ENCODE measurements at places on chromosomes 11 and 22. TPM values are rescaled to one million over a fixed set of nuclear protein-coding genes. Genes with fewer than 3 reads are reported as not detected.

The CAPN5 gene
- total RNA-seq: 6.4 TPM

GRCh38 chr22:25953276-25953675 lies 211.3 kb downstream of the MYO18B start:
- H3K27ac ChIP-seq: no peak overlapping the region
- no peak overlapping the region for H3K4me3 ChIP-seq
- H3K27me3 ChIP-seq: peaks cover 10% of the 10 kb centered on the region
- H3K36me3 ChIP-seq: no peaks in the 10 kb centered on the region

GRCh38 chr22:50503475-50504145 lies 3.9 kb downstream of the LMF2 start:
- H3K4me1 ChIP-seq: peaks cover 28% of the 10 kb centered on the region
- no peaks in the 10 kb centered on the region for H3K27me3 ChIP-seq
- H3K27ac ChIP-seq: no peak overlapping the region
- no peak for DNase-seq
- peaks cover 13% of the 10 kb centered on the region for H3K36me3 ChIP-seq
- H3K4me3 ChIP-seq: no peak overlapping the region

DNA sequence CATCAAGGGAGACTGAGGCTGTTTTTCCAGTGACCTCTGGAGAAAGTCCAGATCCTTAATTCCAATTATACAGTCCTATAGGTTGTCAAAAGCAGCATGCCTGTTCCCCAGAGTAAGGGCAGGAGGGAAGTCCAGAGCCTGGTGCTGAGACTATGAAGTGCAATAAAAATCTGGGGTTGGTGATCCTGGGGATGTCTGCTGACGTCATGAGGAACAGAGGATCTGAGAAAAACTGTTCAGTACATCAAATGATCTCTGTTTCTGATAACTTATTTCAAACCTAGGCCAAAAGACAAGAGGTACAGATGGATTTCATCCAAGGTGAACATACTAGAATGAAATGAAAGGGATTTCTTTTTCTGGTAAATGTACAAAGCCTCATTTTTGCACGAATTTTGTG lies 12.1 kb downstream of the OR5W2 start:
- no peak overlapping the region for H3K27ac ChIP-seq
- DNase-seq: no peak
- H3K36me3 ChIP-seq: no peaks in the 10 kb centered on the region
- H3K4me3 ChIP-seq: no peak overlapping the region
- H3K27me3 ChIP-seq: no peaks in the 10 kb centered on the region

- no peak overlapping the region for H3K4me3 ChIP-seq
- peaks cover 8% of the 10 kb centered on the region for H3K27me3 ChIP-seq
- DNase-seq: no peak
- H3K27ac ChIP-seq: no peak overlapping the region
Measured at GRCh38 chr11:68021167-68021787, 9.2 kb upstream of the NDUFS8 start.

The APOBEC3H gene
- total RNA-seq: 6.6 TPM

The HBB gene
- 0.65 TPM for total RNA-seq

The APOA1 gene
- total RNA-seq: 3.7 TPM

DNA sequence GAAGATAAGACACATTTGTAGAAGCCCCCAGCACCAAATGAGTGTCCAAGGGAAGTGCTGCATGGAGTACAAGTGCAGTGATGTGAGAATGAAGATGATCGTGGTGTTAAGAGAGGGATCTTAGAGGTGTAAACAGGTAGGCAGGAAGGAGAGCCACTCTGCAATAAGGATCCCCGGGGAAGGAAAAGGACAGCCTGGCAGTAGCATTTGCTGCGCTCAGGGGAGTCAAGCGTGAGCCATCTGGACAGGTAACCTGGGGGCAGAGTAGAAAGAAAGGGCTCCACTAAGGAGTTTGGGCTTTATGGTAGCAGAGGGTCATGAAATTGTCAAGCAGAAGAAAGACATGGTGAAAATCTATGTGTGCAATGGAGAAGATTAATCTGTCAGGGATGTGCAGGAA lies 587.2 kb downstream of the BUD13 start:
- H3K4me3 ChIP-seq: no peak overlapping the region
- no peaks in the 10 kb centered on the region for H3K4me1 ChIP-seq
- no peaks in the 10 kb centered on the region for H3K36me3 ChIP-seq
- no peak overlapping the region for H3K27ac ChIP-seq
- no peaks in the 10 kb centered on the region for H3K27me3 ChIP-seq
- DNase-seq: no peak

- DNase-seq: no peak
- H3K4me1 ChIP-seq: no peaks in the 10 kb centered on the region
- H3K4me3 ChIP-seq: no peak overlapping the region
- no peaks in the 10 kb centered on the region for H3K27me3 ChIP-seq
Measured at GRCh38 chr22:42704896-42705295, 15.8 kb downstream of the A4GALT start.

DNA sequence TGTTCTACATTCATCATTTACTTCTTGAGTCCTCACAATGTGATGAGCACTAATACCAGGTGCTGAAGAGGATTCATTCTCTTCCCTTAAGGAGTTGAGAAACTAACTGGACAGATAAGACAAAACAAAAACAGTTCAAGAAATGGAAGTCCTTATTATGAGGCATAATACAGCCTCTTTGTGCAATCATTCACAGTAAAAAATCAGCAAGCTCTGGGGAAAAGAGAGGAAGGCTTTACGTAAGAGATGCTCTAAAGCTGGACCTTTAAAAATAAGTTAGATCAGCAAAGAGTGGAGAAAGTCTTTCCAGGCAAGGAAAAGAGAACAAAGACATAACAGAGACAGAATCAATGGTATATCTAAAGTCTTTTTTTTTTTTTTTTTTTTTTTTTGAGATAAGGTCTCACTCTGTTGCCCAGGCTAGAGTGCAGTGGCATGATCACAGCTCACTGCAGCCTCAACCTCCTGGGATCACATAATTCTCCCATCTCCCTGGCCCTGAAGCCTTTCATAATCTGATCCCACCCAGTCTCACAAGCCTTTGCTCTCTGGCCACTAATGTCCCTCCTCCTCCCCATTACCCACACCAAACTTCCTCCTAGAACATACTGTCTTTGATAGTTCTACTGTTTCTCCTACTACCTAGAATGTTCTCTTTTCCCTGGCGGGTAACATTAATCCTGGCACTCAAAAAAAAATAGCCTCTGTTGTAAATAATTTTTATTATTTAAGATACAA lies 40.9 kb downstream of the MRTFA start:
- no peaks in the 10 kb centered on the region for H3K27me3 ChIP-seq
- H3K27ac ChIP-seq: no peak overlapping the region
- H3K4me1 ChIP-seq: peaks cover 10% of the 10 kb centered on the region

The C22orf15 gene
- 2.0 TPM for total RNA-seq

DNA sequence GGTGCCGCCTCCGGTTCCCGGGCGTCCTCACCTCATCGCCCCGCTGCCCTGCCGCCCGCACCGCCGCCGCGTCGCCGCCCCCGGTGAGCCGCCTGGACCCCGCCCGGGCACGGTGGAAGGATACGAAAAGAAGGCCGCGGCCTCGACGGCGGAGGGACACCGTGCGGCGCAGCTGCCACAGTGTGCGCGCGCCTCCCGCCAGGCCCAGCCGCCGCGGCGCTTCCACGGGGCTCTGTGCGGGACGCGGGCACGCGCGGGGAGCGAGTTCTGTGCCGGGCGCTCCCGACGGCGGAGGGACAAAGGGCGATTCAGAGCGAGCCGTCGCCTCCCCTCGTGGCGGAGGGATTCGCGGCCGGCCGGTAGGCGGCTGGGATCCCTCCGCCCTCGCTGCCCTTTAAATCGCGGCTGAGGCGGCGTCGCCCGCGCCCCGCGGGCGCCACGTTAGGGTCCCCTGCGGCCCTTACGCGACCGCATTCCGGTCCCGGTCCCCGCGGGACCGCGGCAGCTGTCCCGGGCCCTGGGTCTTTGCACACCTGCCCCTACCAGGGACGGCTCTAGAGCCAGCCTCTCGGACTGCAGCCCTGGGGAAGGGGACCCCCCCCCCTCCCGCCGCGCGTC lies 568 bp upstream of the KMT5B start:
- peak overlapping the region; percentile 75 for H3K4me3 ChIP-seq
- H3K36me3 ChIP-seq: no peaks in the 10 kb centered on the region
- peak overlapping the region; percentile 61 for H3K27ac ChIP-seq
- peak; percentile 68 for DNase-seq

The DGAT2 gene
- 0.20 TPM for total RNA-seq

DNA sequence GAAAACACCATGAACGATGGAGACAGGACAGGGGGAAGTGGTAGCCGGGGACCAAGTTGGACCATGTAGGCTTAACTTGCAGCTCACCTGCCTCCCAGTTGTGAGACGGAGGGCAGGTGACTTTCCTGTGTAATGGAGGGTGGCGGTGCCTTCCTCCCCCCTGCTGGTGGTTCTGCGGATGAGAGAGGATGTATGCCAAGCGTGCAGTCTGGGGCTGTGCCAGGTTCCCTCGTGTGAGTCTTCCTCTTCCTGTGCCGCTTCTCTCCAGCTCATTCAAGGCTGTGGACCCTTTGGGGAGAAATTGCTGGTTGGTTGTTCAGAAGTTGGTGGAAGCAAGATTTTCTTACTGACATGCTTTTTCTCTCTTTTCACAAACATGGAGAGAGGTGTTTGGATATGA lies 35.1 kb downstream of the MPPED1 start:
- H3K36me3 ChIP-seq: no peaks in the 10 kb centered on the region
- DNase-seq: no peak
- H3K27me3 ChIP-seq: no peaks in the 10 kb centered on the region
- H3K27ac ChIP-seq: no peak overlapping the region

The MUC2 gene
- total RNA-seq: not detected

DNA sequence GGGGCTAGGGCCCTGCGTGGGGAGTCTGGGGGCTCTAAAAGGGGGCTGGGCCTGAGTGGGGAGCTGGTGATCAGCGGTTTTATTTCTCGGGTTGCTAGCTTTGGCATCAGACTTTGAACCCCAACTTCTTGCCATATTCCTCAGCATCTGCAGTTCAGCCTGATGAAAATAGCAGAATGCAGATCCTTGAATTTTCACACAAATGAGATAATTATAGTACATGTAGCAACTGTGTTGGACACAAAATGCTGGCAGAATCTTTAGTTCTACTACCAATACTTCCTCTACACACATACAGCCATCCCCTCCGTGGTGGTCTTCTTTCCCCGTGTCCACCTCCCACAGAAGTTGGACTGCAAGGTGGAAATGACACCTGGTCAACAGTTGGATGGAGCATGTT lies 1.5 kb downstream of the ZC3H7B start:
- peaks cover 10% of the 10 kb centered on the region for H3K36me3 ChIP-seq
- H3K4me1 ChIP-seq: peaks cover 27% of the 10 kb centered on the region
- peak overlapping the region; percentile 97 for H3K4me3 ChIP-seq
- DNase-seq: no peak

- H3K27me3 ChIP-seq: no peaks in the 10 kb centered on the region
- H3K4me3 ChIP-seq: no peak overlapping the region
- no peaks in the 10 kb centered on the region for H3K36me3 ChIP-seq
- DNase-seq: no peak
- H3K4me1 ChIP-seq: no peaks in the 10 kb centered on the region
- no peak overlapping the region for H3K27ac ChIP-seq
Measured at GRCh38 chr11:23399995-23400394, 539.7 kb upstream of the CCDC179 start.

DNA sequence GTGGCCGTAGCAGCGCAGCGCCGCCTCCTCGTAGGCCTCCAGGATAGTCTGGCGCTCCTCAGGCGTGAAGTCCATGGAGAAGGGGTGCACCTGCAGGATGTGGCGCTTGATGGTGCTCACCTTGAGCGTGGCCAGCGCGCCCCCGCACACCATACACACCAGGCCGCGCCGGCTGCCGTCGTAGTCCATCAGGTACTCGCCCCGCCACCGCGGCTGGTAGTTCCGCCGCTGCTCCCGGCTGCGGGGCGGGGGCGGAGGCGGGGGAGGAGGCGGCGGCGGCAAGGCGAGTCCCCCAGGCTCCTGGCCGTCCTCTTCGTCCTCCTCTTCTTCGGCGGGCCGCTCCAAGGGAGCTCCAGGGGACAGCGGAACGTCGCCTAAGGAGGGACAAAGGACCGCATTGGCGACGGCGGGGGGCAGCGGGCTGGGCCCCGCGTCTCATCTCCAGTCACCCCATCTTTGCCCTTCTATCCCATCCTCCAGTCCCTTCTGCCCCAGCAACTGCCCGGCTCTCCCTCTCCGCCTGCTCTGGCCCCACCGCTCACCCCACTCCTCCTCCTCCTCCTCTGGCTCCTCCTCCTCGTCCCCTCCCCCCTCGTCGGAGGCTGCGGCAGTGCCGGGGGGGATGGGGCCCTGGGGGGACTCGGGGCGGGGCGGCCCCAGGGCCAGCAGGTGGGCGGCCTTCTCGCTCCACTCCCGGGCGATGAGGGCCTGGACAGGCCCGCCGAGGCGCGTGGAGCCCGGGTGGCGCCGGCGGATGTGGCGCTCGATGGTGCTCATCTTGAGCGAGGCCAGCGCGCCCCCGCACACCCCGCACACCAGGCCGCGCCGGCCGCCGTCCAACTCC lies 4.9 kb downstream of the ZFTA start:
- no peak for DNase-seq
- H3K4me1 ChIP-seq: peaks cover 10% of the 10 kb centered on the region
- no peaks in the 10 kb centered on the region for H3K36me3 ChIP-seq
- H3K4me3 ChIP-seq: no peak overlapping the region
- no peaks in the 10 kb centered on the region for H3K27me3 ChIP-seq
- H3K27ac ChIP-seq: no peak overlapping the region

The LDHA gene
- 132 TPM for total RNA-seq

GRCh38 chr22:44765571-44766285 lies 13.4 kb downstream of the ARHGAP8 start:
- H3K36me3 ChIP-seq: no peaks in the 10 kb centered on the region
- DNase-seq: no peak
- no peaks in the 10 kb centered on the region for H3K4me1 ChIP-seq
- H3K27me3 ChIP-seq: peaks cover 6% of the 10 kb centered on the region
- H3K4me3 ChIP-seq: no peak overlapping the region

Measured in T-cell (primary cell).